Activated naive CD4-positive, alpha-beta T cell treated with Interleukin-2 at 50 U/mL for 16 hours (primary cell): ENCODE measurements at places on chromosomes 1 and 21.

DNA sequence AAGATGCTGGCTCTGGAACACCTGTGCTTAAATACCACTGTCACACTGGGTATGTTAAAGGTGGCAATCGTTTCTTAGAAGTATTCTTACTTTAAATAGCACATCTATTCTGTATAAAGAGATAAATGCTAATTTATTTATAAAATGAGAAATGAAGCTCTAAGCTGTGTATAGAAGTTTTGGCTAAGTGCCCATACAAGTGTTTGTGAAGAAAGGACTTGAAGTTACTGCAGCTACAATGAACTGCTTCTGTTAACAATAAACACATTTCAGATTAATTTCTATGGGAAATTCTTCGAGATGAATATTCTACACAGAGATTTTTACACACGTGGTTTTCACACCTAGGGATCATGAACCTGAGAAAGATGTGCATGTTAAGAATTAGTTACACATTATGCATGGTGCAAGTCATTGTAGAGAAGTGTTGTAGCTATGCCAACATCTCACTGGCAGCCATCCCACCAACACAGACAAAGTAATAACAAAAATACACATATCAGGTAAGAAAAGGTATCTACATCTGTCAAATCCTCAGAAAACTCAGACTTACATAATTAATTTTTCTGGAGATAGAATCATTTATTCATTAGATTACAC lies 16.2 kb downstream of the COL24A1 start:
- no peak for DNase-seq

- DNase-seq, result no peak
These were observed 4.4 kb downstream of the CCN1 start for GRCh38 chr1:85584923-85585322.

GRCh38 chr1:73310797-73311381 lies 887.1 kb downstream of the LRRIQ3 start:
- DNase-seq, result no peak

DNA sequence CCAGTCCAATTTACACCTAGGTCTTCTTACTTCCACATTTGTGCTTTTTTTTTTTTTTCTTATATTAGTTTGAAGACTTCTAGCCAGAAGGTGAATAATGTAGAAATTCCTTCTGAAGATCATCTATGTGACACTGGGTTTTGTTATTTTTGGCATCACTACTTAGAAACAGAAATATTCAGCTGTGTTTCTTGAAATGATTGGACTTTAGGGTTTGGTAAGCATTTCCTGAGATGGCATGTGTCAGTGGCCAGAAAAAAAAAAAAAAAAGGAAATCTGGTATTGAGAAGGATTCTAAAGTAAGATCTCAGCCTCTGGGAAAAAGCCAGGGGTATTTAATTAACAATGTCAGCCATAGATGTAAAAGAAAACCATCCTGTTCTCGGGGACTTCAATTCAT lies 43.4 kb upstream of the LRRC8C start:
- DNase-seq, result no peak

- DNase-seq, result no peak
These were observed 183.7 kb upstream of the ZC3H12A start for GRCh38 chr1:37290718-37291117.

GRCh38 chr1:33211972-33212371 lies 30.1 kb upstream of the TRIM62 start:
- no peak for DNase-seq

- DNase-seq, result no peak
These were observed 144.5 kb downstream of the AKT3 start for GRCh38 chr1:243705585-243705984.

DNA sequence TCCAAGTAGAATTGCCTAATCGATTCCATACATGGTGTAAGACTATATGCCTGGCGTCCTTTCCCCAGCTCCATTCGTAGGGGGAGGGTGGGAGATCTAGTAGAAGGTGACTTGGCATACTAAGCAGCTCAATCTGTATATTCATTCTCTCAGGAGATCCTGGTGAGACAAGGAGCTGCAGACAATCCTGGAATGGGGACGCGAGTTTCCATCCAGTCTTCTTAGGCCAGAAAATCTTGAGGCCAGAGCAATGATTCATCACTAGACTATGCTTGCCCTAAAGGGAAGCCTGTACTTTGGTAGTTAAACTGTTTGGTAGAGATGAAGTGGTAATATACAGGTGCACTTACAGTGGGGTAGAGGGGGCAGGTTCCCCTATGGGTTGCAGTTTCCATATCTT lies 468.7 kb downstream of the ADGRL2 start:
- no peak for DNase-seq

DNA sequence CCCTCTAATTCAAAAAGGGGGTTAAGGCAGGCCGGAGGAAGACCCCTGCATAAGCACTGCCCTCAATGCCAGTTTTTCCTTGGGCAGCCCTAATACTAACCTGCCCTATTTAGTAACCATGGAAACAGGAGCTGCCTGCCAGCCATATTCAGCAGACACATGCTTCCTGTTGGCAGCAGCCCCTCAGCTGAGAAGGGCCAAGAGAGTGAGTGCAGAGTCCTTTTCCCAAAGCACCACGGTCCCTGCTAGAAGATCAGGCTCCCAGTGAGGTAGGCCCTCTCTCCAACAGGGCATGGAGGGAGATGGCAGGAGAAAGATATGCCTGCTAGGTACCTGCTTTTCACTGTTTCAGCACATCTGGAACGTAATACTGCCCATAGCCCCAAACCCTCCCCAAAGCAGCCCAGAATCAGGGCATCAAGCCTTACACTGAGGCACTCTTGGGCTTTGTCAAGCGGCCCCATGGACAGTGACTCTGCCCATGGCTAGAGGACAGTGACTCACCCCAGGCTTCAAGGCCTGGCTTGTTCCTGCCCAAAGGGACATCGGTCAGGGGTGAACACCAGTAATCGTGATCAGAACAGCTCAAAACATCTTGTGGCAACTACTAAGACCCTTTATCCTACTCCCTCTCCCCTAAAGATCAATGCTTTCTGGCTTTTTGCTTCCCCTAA lies 64.5 kb downstream of the BCAR3 start:
- DNase-seq, result no peak

GRCh38 chr1:10678852-10679251 lies 117.6 kb downstream of the CASZ1 start:
- DNase-seq, result no peak

- DNase-seq, result no peak
These were observed 49.2 kb downstream of the KYAT3 start for GRCh38 chr1:88943241-88943640.

- DNase-seq, result no peak
These were observed 25.1 kb upstream of the TINAGL1 start for GRCh38 chr1:31551208-31551607.

- DNase-seq, result no peak
These were observed 93.4 kb upstream of the CASZ1 start for GRCh38 chr1:10889650-10890353.

DNA sequence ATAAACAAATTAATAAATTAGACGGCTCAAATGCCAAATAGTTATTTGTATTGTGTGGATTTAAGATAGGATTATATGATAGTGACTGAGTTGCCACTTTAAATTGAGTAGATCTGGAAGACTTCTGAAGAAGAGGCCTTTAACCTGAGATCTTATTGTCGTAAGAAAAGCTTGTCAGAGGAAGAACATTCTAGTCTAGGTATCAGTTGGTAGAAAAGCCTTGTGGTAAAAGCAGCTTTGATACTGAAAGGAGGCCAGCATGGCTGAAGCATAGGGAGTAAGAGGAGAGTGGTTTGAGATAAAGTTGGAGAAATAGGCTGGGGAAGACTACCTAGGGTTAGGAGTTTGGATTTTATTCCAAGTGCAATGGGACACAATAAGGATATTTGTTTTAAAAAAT lies 29.1 kb downstream of the SLC30A7 start:
- DNase-seq, result no peak

- no peak for DNase-seq
These were observed 392.5 kb upstream of the PTBP2 start for GRCh38 chr1:96329121-96329520.

GRCh38 chr1:61472876-61473275 lies 252.1 kb downstream of the TM2D1 start:
- no peak for DNase-seq

DNA sequence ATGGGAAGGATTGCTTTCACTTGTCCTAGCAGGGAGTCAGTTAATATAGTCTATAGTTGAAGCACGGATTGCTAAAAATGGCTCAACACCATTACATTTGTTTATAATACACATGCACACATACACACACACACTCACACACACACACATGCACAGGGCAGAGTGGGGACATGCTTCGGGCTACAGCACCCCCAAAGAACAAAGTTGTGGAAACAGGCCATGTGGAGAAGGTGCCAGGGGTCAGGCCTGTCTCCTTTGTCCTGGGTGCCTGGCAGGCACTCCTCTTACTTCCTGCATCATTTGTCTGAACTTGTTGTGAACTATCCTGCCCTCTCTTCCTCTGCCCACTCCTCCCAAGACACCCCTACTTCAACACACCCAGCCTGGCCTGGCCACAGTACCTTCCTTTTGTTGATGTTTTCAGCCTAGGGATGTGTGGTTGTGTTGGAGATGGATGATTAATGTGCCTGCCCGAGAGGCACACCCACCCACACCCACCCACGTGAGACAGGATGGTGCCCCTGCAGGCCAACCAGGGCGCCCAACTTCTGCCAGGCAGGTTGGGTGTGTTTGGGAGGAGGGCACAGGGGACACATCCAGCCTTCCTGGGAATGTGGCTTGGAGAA lies 17.5 kb downstream of the RASSF5 start:
- no peak for DNase-seq

GRCh38 chr1:8061673-8062386 lies 35.7 kb upstream of the ERRFI1 start:
- DNase-seq, result no peak

GRCh38 chr1:184982002-184982954 lies 8.0 kb upstream of the NIBAN1 start:
- peak; percentile 81 for DNase-seq

DNA sequence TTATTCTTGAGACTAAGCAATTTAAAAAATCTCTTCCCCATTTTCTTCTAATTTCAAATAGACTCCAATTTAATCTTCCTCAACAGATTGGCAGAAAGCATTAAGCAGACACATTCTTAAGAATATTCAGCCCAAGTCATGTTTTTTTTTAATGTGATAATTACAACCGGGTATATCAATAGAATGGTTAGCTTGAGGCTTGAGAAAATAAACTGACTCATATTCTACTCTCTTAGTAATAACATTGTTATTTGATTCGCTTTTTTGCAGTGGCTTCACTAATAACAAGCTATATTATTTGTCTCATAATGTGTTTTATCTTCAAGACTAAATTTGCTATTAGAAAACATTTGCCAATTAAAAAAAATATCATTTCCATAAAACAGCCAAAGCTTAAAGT lies 488.6 kb upstream of the RGS18 start:
- no peak for DNase-seq

GRCh38 chr1:47555841-47556560 lies 118.2 kb downstream of the FOXD2 start:
- DNase-seq, result no peak

DNA sequence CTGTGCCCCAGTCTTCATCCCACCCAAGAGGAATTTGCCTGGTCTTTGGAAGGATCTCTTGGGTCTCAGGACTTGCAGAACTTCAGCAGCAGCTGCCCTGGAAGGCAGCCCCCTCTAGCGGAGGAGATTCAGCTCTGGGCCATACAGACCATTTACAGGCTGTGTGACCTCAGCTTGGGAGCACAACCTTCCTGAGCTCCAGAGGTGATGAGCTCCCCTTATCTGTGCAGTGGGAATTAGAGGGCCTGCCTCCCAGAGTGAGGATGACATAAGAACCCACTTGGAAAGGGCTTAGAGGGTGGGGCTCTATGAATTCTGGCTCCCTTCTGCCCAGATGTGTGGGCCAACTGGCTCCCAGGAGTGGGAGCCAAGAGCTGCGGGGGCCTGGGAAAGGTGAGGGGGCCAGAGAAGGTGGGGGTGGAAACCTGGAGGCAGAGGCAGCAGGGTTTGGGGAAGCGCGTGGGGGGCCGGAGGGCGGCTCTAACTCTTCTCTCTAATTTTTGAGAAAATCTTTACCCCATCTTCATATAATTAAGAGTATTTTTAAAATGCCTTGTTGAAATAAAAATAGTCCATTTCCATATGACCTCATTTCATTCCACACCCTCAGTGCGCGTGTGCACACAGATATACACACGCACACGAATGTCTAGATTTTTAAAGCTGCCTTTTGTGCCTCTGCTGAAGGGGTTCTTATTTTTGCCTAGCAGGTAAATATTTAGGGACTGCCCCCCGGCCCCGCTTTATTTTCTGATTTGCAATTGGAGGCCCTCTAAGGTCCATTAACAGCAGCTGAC lies 21.5 kb downstream of the EPHB2 start:
- no peak for DNase-seq

DNA sequence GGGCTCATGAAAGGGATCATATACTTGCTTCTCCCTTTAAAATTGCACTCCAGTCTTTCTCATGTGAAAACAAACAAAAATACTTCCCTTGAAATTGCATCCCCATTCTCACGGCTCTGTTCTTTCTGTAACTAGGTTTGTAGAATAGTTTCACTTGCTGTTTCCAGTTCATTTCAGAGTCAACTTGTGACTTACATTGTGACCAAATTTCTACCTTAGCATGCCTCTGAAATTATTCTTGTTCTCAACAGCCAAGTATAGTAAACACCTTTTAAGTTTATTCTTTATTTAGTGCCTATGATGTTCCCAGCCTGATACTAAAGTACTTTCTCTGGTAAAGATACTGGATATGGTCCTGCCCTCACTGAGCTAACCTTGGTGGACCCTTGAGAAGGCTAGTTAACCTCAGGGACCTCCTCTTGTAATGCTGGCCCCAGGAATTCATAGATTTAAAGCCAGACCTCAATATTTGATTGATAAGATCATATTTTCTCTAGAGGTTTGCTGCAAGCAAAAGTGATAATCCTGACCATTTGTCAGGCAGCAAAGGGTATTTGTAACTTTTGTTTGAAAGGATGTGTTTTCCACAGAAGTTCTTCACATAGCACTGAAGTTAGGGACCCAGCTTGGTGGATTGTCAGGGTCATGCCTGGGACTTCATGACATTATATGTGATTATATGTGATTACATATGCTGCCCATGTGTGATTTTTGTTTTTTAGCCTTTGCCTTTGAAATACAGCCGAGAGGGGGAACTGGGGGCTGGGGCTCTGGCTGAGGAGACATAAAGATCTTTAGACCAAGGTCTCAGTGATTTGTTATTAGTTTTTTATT lies 29.6 kb downstream of the VANGL2 start:
- no peak for DNase-seq

- no peak for DNase-seq
These were observed 36.7 kb downstream of the ATP1A1 start for GRCh38 chr1:116409751-116410191.

- DNase-seq, result no peak
These were observed 1092.2 kb downstream of the PLA2G4A start for GRCh38 chr1:187920976-187921375.

DNA sequence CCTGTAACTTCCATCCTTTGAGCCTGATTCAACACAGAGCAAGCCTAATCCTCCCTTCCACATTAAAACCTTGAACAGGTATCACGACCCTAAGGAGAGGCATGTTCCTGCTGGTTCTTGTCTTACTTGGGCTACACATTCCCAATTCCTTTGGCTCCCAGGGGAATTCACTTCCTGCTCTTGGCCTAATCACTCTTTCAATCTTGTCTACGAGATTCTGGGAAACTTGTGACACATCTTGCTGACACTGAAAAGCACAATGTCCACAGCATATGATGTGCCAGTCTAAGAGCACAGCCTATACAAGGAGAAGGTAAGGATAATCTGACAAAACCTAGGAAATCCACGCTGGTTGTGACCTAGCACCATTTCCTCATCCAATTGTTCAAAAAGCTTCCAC lies 163.9 kb downstream of the GABPA start:
- no peak for DNase-seq

- DNase-seq, result no peak
These were observed 648.8 kb downstream of the PLA2G4A start for GRCh38 chr1:187477535-187477934.

- DNase-seq, result no peak
These were observed 537.5 kb downstream of the KIF26B start for GRCh38 chr1:245692318-245692717.

GRCh38 chr21:44687671-44688070 lies 5.7 kb upstream of the KRTAP12-1 start:
- DNase-seq, result no peak
